ENCODE measurements at places on chromosomes 5 and 9.

DNA sequence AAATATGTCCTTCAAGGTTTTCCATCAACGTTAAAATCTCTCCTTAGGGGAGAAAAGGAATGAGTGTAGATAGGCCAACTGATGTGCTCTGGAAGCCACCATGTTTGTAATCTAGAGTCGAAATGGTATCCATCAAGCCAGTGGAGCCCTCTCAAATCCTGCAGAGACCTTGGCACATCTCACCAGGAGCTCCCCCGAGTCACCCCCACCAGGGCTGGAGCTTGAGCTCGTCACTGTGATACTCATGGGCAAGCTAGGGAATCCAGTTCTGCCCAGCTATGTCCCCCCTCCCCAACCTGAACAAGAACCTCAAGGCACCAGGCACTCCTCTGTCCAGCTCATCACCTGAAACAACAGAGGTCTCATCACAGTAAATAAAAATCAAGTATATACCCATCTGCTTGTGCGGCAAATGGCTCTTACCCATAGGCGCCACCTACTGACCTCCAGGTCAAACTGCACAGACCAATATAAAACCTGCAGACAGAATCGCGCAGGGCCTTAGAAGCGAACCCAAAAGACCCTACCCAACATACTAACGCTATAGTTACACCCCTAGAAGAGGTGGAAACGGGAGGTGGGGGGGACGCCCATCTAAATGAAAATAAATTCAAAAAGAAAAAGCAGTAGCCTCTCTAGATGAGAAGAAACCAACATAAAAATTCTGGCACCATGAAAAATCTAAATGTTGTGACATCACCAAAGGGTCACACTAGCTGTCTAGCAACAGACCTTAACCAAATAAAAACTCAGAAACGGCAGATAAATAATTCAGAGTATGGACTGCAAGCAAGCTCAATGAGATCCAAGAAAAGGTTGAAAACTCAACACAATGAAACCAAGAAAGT lies 75.0 kb downstream of the TTC39B start:
- peak; percentile 45 for DNase-seq

DNA sequence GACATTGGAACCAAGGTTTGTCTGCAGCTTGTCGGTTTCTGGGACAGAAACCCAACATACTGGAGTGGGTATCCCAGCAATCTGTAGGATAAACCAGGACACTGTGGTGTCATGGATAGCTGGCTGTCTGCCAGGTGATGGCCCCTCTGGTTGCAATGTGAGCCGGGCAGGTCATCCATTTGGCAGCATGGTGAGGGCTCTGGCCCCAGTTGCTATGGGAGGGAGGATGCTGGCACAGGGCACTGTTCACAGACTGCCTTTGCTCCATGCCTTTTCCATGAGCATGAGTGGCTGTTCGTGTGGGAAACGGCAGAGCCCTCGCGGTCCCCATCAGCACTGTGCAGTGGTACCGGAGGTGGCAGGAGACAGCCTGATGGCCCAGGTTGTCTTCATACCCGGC lies 6.4 kb downstream of the S1PR3 start:
- DNase-seq, result no peak

- no peak for DNase-seq
Observed at GRCh38 chr9:105968811-105969466, 274.6 kb downstream of the TMEM38B start.

DNA sequence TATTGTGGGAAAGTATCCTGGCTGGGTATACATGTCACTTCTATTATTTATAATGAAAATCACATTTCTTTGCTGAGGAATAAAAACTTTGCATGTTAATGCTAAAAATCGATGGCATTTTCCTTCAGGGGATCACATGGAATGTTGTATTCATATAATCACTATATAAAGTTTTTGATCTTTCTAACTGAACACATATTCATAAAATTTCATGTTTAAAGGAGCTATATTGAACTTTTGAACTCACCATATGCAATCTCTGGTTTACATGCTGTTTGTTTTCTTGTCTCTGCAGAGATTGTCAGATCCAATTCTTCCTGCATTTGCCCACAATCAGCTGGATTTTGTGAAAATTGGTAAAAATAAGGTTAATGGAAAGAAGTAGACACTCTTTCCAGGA lies 33.4 kb upstream of the TRAF1 start:
- no peak for DNase-seq

- DNase-seq, result no peak
Observed at GRCh38 chr5:54091307-54092130, 218.9 kb downstream of the ARL15 start.

DNA sequence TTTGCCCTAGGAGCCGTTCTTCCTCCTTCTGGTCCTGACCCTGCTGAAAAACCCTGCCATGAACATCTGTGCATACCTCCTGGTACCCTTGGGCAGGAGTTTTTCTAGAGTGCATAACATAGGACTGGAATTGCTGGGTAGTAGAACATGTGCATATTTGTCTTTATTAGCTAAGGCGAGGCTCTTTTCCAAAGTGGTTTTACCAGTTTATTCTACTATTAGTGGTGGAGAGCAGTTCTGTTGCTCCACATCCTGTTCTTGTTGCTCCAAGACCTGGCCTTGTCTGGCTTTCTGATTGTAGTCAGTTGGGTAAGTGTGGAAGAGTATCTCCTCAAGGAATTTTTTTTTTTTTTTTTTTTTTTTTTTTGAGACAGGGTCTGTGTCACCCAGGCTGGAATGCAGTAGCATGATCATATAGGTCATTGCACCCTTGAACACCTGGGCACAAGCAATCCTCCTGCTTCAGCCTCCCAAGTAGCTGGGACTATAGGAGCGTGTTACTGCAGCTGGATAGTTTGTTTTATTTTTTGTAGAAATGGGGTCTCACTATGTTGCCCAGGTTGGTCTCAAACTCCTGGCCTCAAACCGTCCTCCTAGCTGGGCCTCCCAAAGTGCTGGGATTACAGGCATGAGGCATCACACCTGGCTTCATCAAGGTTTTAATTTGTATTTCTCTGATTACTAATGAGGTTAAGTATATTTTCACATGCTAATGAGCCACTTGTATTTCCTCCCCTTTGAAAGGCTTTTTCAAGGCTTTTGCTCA lies 85.2 kb downstream of the SPRY4 start:
- no peak for DNase-seq

DNA sequence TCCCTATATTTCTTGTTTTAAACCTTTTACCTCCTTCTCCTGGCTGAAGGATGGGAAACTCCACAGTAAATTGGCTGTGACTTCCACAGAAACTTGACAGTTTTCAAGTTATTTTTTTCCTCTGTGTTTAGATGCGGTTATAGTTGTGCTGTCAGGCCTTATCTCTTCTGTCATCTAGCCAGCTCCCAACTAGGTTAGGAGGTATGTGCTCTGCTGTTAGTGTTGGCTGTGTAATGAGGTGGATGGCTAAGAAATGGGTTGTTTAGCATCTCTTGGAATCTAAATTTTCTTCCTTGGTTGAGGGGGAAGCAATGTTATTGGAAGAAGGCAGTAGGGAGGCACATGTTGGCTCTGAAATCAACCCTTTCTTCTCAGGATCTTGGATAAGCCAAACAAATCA lies 149.9 kb upstream of the RUSC2 start:
- DNase-seq, result no peak
